IPS DF 19.7 (cell line): ENCODE measurements at places on chromosomes 7 and 10.

- no peak for DNase-seq
Observed at GRCh38 chr10:18664841-18665478, 5.7 kb downstream of the ARL5B start.

GRCh38 chr7:5638994-5639393 lies 142.5 kb downstream of the RNF216 start:
- DNase-seq: no peak

DNA sequence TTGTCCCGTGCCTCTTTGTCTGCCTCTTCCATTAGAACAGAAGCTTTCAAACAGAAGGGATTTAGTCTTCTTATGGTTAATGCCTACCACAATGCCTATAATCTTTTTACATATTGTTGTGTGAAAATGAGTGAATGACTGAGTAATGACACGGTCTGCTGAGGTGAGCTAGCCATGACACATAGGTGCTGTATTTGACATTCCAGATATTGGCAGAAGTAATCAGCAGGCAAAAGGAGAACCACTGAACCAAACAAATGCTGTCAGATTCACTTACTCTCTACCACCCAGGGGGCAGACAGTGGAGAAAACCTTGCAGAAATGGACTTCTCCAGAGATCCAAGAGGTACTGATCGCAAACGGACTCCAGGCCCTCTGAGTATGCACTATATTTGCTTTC lies 377.2 kb upstream of the VWC2 start:
- DNase-seq: no peak

GRCh38 chr10:131825960-131826650 lies 74.7 kb upstream of the PPP2R2D start:
- no peak for DNase-seq

- no peak for DNase-seq
Observed at GRCh38 chr7:54831046-54831643, 72.1 kb upstream of the SEC61G start.

GRCh38 chr7:99594948-99595745 lies 2.9 kb upstream of the TMEM225B start:
- no peak for DNase-seq
